Esophagus squamous epithelium (tissue), 5 donors: ENCODE measurements at places on chromosomes 2 and 18.

DNA sequence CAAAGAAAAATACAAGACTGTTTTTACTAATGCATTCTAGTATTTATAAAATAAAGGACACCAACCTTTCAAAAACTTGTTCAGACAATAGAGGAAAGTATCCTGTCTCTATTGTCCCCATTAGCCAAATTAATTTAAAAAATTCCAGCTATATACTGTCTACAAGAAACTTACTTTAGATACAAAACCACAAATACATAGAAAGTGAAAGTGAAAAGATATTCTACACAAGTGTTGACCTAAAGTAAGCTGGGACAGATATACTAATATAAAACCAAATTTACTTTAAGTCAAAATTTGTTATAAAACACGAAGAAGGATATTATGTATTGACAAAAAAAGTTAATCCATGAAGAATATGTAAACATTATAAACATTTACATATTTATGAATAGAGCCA lies 893.3 kb upstream of the TMEFF2 start:
- DNase-seq, result no peak

- no peak for DNase-seq
Observed at GRCh38 chr2:22683914-22684313, 701.1 kb upstream of the KLHL29 start.

GRCh38 chr2:232377319-232377718 lies 1.2 kb upstream of the ALPP start:
- no peak for DNase-seq

DNA sequence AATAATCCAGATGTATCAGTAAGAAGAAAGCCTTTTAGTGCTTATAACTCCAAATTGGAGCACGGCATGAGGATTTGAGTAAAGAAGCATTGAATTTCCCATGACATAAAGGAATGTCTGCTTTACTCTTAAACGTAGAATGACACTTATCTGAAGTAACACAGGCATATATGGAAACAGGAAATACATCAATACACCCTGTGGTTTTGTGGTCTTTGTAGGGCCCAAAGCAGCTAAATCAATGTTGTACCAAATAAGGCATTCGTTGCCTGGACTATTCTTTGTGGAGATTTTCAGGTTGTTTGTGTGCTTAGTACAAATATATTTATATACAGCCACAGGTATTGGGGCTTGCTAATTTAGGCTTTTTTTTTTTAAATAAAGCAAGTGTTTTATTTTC lies 660.5 kb downstream of the LRRTM4 start:
- no peak for DNase-seq

GRCh38 chr2:138752197-138752956 lies 27.8 kb downstream of the NXPH2 start:
- no peak for DNase-seq

DNA sequence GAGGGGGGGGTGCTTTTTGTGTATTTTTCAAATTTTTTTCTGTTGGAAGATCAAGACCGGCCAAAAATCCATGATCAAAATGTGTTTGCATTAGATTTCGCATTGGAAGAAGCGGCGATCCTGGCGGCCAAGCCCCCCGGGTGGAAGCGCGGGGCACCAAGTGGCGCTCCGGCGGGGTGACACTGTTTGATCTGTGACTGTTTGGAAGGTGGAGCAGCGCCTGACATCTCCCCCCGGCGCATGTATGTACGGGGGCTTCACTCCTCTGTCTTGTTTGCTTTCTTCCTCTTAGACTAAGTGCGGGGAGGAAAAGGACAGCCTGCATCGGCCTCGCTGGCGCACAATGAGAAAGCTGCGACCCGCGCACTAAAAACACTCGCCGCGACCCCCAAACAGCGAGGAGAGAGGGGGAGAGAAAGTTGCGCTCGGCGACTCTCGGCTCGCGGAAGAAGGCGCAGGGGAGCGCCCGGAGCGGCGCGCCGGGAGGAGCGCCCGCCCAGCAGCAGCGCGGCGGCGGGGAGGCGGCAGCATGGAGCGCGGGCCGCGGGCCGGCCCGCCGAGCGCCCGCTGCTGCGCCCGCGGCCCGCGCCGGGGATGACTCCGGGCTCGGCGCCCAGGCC lies 515 bp downstream of the TSHZ1 start:
- DNase-seq, result no peak

- no peak for DNase-seq
Observed at GRCh38 chr2:118654945-118655344, 192.5 kb downstream of the EN1 start.

- no peak for DNase-seq
Observed at GRCh38 chr2:221465776-221466175, 106.3 kb downstream of the EPHA4 start.

DNA sequence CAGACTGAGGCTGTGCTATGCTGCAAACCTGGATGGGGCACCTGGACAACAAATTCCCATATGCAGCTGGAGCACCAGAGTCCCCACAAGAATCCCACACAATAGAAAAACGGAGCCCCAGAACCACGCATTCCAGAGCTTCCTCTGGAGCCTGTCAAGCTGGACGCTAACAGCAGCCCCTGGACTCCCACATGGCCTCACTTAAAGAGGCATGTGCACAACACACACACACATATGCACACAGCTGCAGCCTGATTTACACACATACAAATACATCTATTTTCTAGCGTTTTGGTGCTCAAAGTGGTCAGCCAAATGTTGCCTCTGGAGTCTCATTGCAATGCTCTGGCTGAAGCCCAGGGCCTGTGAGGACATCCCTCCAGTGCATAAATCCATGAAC lies 632.7 kb upstream of the ID2 start:
- DNase-seq, result no peak

GRCh38 chr2:63463142-63463541 lies 125.1 kb downstream of the WDPCP start:
- no peak for DNase-seq

DNA sequence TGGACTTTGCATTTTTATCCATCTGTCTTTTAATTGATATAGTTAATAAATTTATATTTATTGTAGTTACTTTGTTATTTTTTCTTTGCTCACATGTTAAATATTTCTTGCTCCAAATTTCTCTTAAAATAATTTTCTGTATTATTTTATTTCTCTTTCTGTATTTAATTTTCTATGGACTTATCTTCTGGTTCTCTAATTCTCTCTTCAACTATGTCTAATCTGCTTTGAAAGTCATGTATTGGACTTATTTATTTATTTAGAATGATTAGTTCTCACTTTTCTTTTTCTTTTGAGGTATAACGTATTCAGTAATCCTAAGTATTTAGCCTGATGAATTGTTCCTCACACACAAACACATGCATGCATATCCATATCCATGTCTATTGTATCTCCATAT lies 53.1 kb downstream of the ASB1 start:
- DNase-seq, result no peak

GRCh38 chr18:78352910-78353309 lies 626.7 kb upstream of the SALL3 start:
- no peak for DNase-seq

DNA sequence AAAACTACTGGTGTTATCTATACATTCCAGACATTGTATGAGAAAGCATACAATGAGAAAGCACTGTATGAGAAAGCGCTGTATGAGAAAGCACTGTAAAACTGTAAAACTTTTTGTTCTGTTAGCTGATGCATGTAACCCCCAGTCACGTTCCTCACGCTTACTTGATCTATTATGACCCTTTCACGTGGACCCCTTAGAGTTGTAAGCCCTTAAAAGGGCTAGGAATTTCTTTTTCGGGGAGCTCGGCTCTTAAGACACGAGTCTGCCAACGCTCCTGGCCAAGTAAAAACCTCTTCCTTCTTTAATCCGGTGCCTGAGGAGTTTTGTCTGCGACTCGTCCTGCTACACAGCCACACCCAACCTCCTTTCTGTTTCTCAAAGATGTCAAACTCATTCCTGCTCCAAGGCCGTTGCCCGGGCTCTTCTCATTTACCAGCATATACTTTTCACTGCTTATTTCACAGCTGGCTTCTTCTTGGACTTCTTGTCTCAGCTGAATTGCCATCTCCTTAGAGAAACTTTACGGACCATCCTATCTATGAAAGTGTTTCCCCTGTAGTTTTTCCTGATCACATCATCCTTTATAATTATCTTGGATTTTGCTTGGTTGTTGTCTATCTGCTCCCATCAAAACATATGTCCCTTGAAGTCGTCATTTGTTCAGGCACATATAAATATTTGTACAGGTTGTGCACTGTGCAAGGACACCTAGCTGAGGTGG lies 29.8 kb upstream of the YES1 start:
- no peak for DNase-seq

DNA sequence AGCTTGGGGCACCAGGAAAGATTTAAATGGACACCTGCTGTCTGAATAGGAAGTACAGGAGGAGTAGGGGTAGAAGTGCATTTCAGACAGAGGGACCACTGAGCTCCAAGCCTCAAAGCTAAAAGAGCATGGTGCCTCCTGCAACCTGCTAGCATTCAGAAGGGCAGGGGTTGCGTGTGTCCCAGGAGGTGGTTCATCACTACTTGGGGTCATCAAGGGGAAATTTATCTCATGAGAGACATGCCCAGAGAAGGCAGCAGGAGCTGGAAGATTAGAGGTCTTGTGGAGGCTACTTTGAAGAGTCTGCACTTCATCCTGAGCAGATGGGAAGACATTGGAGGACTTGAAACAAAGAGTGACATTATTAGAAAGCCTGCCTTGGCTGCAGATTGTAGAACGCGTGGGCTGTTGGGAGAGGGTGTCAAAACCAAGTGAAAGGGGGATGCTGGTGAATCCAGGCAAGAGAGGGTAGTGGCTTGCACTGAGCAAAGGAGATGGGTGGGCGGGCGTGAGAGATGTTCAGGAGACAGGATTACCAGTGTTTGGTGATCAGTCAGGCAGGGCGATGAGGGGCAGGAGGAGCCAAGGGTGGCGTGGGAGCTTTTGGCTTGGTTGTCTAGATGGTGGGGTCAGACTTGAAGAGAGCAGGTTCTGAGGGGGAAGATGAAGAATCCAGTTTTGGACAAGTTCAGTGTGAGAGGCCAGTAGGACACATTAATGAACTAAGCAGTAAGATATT lies 154.0 kb downstream of the DYSF start:
- no peak for DNase-seq

- DNase-seq, result no peak
Observed at GRCh38 chr2:113157118-113157896, 16.5 kb upstream of the PSD4 start.

DNA sequence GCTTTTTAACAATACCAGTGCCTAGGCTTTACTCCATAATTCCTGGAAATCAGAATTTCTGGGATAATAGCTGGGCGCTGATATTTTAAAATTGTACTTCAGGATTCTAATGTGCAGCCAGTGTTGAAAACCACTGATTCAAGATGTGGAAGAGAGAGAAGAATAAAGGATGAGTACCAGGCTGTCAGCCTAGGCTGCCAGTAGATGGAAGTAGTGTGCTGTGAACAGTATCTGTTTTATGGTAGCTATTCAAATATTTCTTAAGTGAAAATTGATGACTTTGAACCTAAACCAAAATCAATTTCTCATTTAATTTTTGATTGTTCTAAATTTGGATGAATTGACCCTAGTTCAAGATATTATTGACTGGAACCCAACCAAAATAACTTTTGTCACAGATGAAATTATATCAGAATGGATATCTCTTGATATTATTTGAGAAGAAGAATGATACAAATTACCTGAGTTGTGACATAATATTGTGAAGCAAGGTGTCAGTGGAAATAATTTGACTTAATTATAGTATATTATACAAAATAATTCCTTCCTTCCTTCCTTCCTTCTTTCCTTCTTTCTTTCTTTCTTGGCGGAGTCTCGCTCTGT lies 88.0 kb downstream of the COMMD1 start:
- DNase-seq, result no peak

DNA sequence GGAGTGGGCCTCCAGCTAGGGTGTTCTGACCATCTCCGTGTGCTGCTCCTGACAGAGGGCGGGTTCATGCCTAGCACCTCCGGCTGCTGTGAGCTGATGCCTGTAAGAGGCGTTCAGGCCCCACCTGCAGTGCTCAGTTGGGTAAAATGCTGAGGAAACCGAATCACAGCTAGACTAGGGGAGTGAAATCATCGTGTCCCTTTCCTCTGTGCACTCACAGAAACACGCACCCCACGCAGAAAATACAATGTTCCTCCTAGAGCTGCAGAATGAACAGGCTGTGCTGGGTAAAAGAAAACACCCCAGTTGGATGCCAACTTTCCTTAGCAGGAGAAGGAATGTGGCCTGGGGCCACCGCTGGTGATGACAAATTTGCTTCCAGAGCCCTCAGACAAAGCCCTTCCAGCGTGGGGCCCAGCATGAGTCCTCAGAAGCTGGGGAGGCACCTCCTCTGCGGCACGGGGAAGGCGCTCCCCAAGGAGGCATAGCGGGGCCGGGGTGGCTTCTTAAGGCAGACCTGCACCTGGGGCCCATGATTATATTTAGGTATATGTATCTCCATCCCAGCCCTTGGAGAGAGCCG lies 16.3 kb upstream of the ARHGEF4 start:
- DNase-seq, result no peak

GRCh38 chr2:1498176-1498575 lies 84.9 kb downstream of the TPO start:
- no peak for DNase-seq

- no peak for DNase-seq
Observed at GRCh38 chr2:195610717-195611116, 46.3 kb upstream of the SLC39A10 start.

GRCh38 chr2:127165539-127165935 lies 54.6 kb downstream of the CYP27C1 start:
- DNase-seq, result no peak

GRCh38 chr18:8615397-8616027 lies 6.3 kb downstream of the RAB12 start:
- DNase-seq, result no peak

DNA sequence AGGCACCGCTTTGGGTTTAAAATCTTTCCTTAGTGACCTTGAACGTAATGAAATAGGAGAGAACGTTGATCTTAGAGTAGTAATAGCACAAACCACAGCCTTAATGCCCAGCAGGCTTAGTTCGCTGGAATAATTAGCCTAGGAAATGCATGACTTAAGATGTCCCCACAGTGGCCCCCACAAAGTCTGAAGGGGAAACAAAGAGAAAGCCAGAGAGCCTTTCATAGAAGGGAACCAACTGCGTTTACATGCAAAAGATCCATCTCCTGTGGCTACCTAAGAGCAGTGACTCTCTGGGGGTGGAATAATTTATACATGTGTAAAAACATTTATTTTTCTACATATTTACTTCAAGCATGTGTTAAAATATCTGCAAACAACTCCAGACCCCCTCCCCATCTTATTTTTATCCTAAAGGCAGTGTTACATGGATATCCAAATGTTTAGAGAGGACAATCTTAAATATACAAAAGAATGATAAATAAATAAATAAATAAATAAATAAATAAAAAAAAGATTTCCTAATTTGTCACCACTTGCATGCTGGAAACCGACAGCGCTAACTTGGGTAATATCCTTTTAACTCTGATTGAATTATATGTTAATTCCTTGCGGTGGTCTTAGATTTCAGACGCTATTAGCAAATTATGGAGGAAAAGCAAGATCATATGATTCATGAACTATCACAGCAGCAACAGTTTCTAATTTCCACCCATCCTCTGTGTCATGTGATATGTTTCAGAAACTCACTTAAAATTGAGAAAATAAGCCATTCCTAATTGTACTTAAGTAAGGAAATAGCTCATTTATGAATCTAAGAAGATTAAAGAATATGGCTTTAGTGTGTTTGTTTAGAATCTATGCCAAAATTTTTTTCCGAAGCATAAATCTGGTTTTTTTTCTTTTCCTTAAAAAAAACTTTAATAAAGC lies 23.4 kb upstream of the CYP1B1 start:
- DNase-seq, result no peak

GRCh38 chr2:72131916-72132841 lies 15.5 kb downstream of the CYP26B1 start:
- DNase-seq, result no peak

- no peak for DNase-seq
Observed at GRCh38 chr18:55422456-55423180, 165.4 kb downstream of the TCF4 start.
